ENCODE measurements at places on chromosomes 6 and 20. TPM values are rescaled to one million over a fixed set of nuclear protein-coding genes. Genes with fewer than 3 reads are reported as not detected.

DNA sequence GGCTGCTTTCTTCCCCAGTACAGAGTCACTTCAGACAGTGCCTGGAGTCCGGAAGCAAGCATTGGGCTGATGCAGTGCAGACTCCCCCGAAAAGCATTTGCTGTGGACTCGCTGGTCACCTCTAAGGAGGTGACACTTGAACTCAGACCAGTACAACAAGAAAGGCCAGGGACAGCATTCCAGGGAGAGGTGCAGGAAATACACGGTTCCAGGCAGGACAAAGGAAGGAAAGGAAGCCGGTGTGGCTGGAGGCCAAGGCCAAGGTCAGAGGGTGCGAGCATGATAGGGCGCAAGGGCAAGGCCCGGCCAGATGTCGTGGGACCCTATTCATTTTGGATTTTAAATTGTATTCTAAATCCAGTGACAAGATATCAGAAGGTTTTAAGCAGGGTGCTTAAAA lies 160.9 kb downstream of the ZMYND8 start:
- H3K27me3 ChIP-seq: no peaks in the 10 kb centered on the region
- no peak overlapping the region for H3K27ac ChIP-seq
- no peak overlapping the region for H3K4me3 ChIP-seq
- DNase-seq: no peak

Gene LGSN
- total RNA-seq: not detected

Gene TMEM74B
- total RNA-seq: 1.1 TPM

Gene PIM1
- total RNA-seq: 92.5 TPM

GRCh38 chr20:43584448-43585136 lies 6.1 kb upstream of the IFT52 start:
- no peak overlapping the region for H3K4me3 ChIP-seq
- no peak overlapping the region for H3K27ac ChIP-seq
- H3K27me3 ChIP-seq: no peaks in the 10 kb centered on the region
- no peak for DNase-seq
- H3K36me3 ChIP-seq: no peaks in the 10 kb centered on the region
- H3K4me1 ChIP-seq: no peaks in the 10 kb centered on the region

All from esophagus squamous epithelium (tissue), 5 donors.